ENCODE measurements at places on chromosomes 6 and 20.

DNA sequence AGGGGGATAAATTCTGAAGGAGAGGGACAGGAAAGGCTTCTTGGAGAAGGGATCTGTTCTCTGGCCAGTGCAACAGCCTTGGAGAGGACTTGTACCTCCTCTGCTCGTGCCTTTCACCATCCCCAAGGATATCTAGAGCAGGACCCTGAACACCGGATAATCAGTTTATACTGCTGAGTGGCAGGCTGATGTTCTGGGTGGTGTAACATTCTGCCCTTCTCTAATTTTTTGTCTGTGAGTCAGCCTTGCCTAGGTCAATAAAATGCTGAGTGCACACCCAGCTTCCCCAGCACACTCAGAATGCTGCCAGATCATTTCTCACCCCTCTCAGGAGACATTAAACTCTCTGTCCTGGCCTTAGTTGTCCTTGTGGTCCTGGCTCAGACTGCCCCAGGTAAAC, at the start of gene DEFB115:
Gene DEFB115, plus strand, starts transcription at position 301 of the 400 bp plus-strand sequence. Its CDS starts 0 bp downstream, at position 301.
- DNase-seq: no peak

DNA sequence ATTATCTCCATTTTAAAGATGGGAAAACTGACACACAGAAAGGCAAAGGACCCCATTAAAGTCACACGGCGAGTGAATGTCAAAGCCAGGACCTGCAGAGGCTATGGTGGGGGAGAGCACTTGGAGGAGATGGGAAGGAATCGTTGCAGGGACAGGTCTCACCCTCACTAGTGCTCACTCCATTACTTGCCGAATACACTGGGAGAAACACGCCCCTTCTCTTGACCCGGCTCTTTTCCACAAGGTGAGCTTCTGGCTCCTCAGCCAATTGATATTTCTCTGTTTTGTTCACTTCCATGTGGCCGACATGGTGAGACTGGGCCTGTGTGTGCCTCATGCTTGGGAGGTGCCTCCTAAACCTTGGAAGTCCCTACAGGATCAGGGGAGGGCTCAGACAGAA, 117.8 kb upstream of the KCNG1 start:
- no peak for DNase-seq

GRCh38 chr20:34185766-34186620, 55.2 kb upstream of the ASIP start:
- no peak for DNase-seq

- no peak for DNase-seq
Measured at GRCh38 chr6:31898383-31899011, 999 bp upstream of the EHMT2 start.

DNA sequence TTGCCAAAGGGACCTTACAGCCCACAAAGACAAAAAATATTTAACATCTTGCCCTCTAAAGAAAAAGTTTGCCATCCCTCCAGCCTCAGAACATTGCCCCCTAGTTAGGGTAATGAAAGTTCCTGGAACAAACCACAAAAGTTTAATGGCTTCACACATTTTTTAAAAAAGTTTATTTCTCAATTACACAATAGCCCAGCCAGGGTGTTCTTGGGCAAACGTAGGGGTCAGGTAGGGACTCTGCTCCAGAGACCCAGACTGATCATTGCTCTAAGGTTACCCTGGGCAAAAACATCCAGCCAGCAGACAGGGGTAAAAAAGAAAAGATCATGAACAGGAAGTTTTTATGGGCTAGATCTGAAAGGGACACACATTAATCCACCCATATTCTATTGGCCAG, 4.5 kb upstream of the ISM1 start:
- DNase-seq: no peak

- no peak for DNase-seq
Measured at GRCh38 chr20:36493051-36493800, 48.1 kb upstream of the MYL9 start.

- no peak for DNase-seq
Measured at GRCh38 chr6:144150710-144151657, 667 bp downstream of the STX11 start.

DNA sequence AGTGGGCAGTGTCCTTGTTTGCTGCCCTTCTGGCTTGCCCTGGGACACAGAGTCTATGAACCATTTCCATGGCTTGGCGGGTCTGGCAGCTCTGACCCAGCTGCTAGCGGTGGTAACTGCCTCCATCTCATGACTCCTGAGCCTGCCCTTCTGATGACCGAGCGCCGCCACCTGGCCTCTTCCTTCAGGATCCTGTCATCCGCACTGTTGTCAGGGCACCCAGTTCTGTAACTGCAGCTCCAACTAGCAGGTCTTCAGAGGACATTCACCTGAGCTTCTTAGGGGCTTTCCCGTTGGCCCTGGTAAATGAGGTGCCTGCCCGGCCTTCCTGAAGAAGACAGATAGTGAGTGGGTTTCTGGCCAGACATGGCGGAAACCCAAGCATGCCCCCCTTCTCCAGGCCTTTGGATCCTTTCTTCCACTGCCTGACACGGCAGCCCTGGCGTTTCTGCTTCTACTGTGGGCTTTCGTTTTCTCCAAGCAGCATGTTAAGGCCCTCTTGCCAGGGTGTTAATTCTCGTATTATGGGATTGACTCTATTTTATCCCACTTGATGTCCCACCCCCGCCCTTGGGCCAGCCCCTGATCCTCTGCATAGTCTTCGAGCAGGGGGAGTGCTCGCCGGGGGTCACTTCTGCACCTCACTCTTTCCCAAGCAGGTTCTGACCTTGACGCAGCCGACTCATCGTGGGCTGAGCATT, 24.7 kb downstream of the PACSIN1 start:
- no peak for DNase-seq

- no peak for DNase-seq
Measured at GRCh38 chr6:29959467-29959866, 17.1 kb downstream of the HLA-A start.

DNA sequence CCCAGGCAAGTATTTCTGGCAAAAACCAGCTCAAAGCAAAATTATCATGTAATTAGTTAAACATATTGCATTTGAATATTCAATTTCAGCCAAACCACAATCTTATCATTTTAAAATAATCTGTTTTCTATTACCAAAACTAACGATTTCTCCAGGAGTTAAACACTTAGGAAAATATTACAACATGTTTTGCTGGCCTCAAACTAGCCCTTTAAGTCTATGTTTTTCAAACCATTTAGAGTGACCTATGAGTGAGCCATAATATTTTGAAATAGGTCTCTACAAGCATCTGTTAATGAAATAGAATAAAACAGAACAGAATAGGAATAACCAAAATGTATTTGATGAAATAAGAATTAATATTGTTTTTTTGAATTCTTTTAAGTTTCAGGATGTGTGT, 370.9 kb downstream of the COL12A1 start:
- no peak for DNase-seq

DNA sequence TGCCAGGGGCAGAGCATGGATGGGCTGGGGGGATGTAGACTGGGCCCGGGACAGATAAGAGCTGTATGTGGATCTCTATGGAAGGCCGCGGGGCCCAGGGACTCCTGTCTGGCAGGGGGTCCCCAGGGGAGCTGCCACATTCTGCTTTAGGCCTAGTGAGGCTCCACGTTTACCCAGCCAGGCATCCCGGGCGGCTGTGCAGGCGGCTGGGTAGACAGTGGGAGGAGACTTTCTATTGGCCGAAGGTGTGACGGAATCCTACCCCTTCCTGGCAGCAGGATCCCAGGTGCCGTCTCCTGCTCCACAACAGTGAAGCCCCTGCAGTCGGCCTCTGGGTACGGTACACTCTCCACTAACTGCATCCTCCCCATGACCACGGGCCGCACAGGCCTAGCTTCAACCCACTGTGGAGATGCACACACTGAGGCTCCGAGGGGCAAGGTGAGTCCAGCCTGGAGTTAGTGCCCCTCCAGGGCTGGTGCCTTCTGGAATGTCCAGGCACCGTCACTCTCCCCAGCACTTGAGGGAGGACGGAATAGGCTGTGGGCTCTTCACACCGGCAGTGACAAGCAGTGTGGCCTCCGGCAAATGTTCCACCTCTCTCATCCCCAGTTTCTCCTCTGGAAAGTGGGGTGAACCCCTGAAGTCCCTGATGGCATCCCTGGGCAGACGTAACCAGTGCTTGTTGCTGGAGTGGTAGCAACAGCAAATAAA, 36.8 kb upstream of the ZBP1 start:
- no peak for DNase-seq

Measured in cortex of kidney (tissue), 1 donor.